DMS 273 treated with DMSO at 0.1 percent for 48 hours (cell line): ENCODE measurements at places on chromosomes 2 and 18.

DNA sequence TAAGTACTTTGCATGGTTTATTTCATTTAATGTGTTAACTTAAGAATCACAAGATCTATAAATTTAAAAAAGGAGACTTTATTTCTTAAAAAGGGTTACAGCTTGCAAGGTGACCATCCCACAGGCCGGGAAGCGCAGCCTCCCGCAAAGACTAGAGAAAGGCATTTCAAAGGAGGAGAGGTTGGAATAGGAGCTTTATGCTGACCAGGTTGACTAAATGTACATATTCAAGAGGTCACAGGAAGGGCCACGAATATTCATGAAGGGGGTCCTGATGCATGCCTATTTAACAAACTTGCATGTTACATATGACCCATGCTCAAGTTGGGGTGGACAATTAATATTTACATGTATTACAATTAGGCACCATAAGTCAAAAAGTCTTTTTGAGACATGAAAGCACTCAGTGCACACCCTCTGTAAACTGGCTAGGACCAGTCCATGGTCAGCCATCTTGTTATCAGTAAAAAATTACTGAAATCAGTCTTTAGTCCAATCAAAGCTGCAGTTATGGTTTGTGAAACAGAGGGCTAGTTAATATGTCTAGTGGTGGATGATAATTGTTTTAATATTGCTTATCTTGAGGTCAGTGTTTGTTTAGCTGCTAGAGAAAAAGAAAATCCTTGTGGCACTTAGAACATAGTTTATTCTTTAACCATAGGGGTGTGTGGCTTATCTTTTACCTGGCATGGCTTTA, 169.3 kb downstream of the KCNE4 start:
- no peak for DNase-seq

GRCh38 chr2:31937741-31938140, 73.1 kb downstream of the MEMO1 start:
- DNase-seq = no peak

- DNase-seq = no peak
These were observed 79.0 kb downstream of the PIGN start for GRCh38 chr18:62107881-62108280.

- DNase-seq = no peak
These were observed 601.0 kb upstream of the LINC00305 start for GRCh38 chr18:64749884-64750283.

GRCh38 chr18:32326450-32327308, 136.8 kb downstream of the MEP1B start:
- DNase-seq = no peak

- no peak for DNase-seq
These were observed 7.8 kb downstream of the MFSD2B start for GRCh38 chr2:24017711-24018110.
